ENCODE measurements at places on chromosomes 11 and 22.
A peak's percentile ranks its signal among the peaks of the same experiment; 100 is the strongest.

GRCh38 chr11:19935507-19935906, 222.9 kb downstream of the NAV2 start:
- peak; percentile 65 for DNase-seq

DNA sequence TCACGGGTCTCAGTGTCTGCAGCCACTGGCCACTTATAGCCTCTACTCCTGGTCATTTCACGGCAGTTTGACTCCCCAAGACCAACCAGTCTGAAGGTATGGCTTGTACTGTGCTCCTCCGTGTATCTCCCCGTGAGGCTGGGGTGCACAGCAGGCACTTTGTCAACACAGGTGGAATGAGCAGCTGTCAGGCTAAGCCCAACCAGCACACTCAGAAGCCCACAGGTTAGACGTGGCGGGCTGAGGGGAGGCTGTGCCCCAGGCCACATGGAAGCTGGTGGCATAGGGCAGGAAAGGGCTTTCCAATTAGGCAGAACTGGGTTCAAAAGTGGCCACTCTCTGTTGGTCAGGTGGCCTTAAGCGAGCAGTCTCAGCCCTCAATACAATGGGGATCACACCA, 7.0 kb downstream of the TP53I11 start:
- DNase-seq, result no peak

DNA sequence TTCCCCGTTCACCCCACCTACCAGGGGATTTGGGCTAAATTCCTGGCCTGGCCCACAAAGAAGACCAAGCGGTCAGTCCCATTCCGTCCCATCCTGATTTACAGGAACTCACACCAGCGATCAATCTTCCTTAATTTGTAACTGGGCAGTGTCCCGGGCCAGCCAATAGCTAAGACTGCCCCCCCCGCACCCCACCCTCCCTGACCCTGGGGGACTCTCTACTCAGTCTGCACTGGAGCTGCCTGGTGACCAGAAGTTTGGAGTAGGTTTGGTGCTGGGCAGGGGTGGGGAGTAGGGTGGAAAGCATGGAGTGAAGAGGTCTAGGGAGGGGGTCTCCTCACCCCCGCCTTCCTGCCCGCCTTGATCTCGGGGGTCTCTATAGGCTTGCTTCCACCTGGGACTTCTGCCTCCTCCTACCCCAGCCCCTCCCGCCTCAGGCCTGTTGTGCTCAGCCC, at the start of gene SERPING1:
Gene SERPING1, plus strand, starts transcription at position 225 of the 455 bp plus-strand sequence. CDS start 586 bp downstream, outside the sequence.
- DNase-seq, result no peak

GRCh38 chr11:117851106-117851505, 25.4 kb downstream of the FXYD6 start:
- peak; percentile 47 for DNase-seq
